ENCODE measurements at places on chromosomes 11 and 22.

- DNase-seq: no peak
Observed at GRCh38 chr11:4527926-4528325, 17.1 kb upstream of the OR52M1 start.

- no peak for DNase-seq
Observed at GRCh38 chr11:27406498-27407354, 43.7 kb upstream of the CCDC34 start.

- no peak for DNase-seq
Observed at GRCh38 chr22:50526834-50527801, 1.7 kb upstream of the SCO2 start.

DNA sequence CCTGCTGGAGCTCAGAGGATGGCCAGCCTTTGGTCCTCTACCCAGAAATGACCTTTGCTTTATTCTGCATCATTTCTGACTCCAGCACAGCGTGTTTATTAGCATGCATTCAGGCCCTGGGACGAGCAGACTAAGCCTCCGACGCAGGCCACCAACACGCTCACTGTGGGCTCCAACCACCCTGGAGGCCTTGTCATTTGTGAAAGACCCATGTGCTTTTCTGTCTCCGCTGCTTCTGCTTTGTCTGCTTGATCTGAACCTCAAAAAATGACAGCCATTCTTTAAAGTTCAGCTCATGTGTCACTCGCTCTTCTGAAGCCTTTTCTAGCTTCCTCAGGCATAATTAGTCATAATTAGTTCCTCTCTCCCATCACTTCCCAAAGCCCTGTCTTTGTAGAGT, 109.1 kb upstream of the TIMP3 start:
- DNase-seq: no peak

GRCh38 chr22:30362651-30363281, 6.0 kb downstream of the CCDC157 start:
- DNase-seq: no peak
